SK-N-MC (cell line): ENCODE measurements at places on chromosomes 1 and 21.

DNA sequence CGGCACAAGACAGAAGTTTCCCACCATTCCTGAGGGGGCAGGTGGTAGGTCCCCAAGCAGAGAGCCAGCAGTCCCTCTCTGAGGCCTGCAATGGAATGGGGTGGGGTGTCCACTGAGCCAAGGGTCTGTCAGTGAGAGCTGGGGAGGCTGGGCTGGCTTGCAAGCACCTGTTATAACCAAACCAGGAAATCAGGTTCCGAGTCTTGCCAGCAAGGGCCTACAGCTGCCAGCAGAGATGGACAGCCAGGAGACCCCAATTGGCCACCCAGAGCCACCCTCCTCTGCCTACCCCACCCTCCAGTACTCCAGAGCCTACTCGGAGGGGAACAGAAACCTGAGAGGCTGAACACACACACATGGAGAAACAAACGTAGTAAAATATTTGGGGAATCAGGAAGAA lies 32.2 kb downstream of the PSEN2 start:
- no peak for DNase-seq

- DNase-seq: no peak
Measured at GRCh38 chr21:27581168-27581567, 614.3 kb upstream of the ADAMTS5 start.

GRCh38 chr1:175481126-175482070 lies 262.0 kb downstream of the TNR start:
- DNase-seq: no peak

DNA sequence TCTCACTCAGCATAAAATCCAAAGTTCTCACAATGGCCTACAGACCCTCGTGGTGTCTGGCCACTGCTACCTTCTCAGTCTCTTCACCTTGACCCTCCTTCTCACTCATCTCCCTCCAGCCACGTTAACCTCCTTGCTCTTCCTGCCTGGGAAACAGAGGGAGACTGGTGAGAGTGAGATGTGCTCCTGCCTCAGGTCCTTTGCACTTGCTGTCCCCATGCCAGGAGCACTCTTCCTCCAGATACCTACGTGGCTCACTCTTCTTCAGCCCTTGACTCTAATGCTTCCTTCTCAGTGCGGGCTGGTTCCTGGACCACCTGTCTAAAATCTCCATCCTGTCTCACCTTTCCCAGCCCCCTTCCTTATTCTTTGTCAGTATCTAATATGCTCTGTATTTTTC lies 24.7 kb downstream of the TRIM62 start:
- DNase-seq: no peak
